Panc1 (cell line): ENCODE measurements at places on chromosomes 16 and 17.
A peak's percentile ranks its signal among the peaks of the same experiment; 100 is the strongest.

DNA sequence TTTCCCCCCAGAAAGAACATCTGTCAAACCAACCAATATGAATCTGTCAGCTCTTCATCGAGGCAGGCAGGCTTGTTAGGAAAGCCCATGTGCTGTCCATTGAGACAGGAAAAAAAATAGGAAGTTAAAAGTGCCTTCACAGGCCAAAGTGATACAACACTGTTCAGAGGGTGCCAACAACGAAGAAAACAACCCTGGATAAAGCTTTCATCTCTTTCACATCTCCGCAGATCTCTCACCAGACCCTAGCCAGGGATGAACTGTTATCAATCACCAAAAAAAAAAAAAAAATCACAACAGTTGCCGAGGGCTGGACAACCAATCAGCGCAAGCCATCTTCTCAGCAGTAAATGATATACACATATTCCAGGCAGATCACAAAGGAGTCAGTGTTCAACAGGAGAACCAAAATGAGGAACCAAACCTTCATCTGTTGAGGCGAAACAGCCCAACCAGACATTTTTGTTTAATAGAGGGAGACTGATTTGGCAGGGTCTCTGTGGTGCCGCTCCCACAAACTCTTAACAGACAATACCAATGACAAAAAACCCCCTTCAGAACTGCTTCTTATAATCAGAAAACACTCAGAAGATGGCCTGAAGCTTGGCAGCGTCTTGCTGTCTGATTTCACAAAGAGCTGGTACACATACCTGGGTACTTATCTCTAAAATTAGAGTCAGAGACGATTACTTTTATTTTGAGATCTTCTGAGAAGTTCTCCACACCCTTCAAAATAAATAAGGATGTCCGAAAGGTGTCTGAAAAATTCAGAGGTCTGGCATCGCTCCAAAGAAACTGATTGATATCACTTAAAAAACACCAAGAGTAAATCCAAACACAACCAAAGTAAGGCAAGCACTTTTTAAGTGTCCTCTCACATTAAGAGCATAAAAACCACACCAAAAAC is 1.8 kb downstream of the MAP3K14 start:
- H3K4me1 ChIP-seq, result peaks cover 55% of the 10 kb centered on the region
- peak overlapping the region; percentile 98 for H3K27ac ChIP-seq
- H3K4me3 ChIP-seq, result peak overlapping the region; percentile 98
- H3K27me3 ChIP-seq, result no peaks in the 10 kb centered on the region
- DNase-seq, result no peak

GRCh38 chr17:82613283-82614094 is 34.8 kb downstream of the WDR45B start:
- H3K36me3 ChIP-seq, result peaks cover 8% of the 10 kb centered on the region
- H3K27me3 ChIP-seq, result no peaks in the 10 kb centered on the region
- DNase-seq, result no peak

DNA sequence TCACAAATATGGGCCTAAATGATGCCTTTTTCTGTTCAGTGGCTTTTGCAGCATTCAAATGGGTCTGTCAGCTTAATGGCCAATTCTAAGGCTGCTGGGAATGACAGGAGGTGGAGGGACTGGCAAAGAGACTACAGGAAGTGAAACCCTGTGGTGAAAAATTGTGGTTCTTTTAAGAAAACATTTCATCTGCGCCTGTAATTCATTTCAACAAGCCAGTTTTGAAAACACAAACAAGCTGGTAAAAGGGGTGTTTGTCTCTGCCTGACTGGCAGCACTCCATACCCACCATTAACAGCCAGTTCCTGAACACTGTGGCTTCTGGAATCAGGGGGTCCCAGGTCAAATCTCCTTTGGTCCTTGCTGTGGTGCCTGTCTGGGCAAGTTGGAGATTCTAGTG is 3.6 kb upstream of the KDM8 start:
- no peak for DNase-seq
- H3K36me3 ChIP-seq, result no peaks in the 10 kb centered on the region
- H3K4me3 ChIP-seq, result no peak overlapping the region
- no peaks in the 10 kb centered on the region for H3K27me3 ChIP-seq
- H3K4me1 ChIP-seq, result peaks cover 7% of the 10 kb centered on the region; the same call in 1 of the 2 replicates

GRCh38 chr16:48156790-48157209 is 1.0 kb upstream of the ABCC12 start:
- peak overlapping the region; percentile 61; the same call in 1 of the 2 replicates for H3K27ac ChIP-seq
- no peak overlapping the region for H3K4me3 ChIP-seq
- no peaks in the 10 kb centered on the region for H3K27me3 ChIP-seq
- peaks cover 2% of the 10 kb centered on the region; the same call in 1 of the 2 replicates for H3K4me1 ChIP-seq
- H3K36me3 ChIP-seq, result no peaks in the 10 kb centered on the region

DNA sequence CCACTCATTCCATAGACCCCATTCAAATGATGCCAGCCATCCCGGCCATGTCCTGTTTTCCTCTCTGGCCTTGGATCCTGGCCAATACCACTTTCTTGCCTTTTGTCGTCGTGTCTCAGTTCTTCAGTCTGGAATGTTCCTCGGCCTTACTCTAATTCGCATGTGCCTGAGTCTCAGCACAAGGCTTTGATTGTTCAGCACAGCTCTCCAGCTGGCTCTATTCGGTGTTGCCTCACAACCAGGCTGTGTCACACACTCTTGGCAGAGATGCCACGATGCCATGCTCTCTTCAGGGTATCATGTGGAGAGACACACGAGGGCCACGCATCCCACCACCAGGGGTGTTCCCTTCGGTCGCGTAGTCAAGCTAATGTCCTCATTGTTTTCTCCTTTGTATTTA is 1.8 kb upstream of the VPS4A start:
- H3K4me3 ChIP-seq, result no peak overlapping the region
- H3K27me3 ChIP-seq, result no peaks in the 10 kb centered on the region
- H3K4me1 ChIP-seq, result no peaks in the 10 kb centered on the region
- no peak for DNase-seq
- peaks cover 4% of the 10 kb centered on the region; the same call in 1 of the 2 replicates for H3K36me3 ChIP-seq
- H3K27ac ChIP-seq, result no peak overlapping the region

DNA sequence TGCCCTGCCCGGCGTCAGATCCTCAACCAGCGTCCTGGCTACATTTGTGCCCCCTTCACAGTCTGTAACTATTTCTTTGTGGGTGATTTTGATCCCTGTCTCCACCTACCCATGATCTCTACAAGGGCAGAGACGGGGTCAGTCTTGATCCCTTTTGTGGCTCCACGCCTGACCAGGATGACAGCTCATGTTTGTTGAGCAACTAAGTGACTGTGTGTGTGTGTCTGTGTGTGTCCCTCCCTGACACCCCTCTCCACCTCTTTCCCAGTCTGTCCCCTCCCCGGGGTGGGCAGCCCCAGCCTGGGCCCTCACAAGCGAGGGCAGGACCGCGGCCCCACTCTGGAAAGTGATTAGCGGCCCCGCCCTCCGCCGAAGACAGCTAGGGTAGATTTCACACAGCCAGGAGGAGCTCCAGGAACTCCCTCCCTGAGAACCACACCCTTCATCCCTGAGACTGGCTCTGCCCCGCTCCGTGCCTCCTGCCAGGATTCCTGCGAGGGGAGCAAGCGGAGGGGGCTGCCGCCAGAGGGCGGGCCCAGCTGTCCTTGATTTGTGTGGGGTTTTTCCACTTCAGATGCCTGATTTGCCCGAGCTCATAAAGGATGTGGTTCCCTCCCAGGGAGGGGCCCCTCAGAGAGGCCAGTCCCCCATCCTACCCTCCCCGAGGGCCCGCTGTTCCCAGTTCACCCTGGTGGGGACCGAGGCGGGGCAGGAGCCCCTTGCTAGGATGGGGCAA is 5.3 kb upstream of the HS3ST6 start:
- H3K27me3 ChIP-seq, result no peaks in the 10 kb centered on the region; the same call in 1 of the 2 replicates
- H3K36me3 ChIP-seq, result no peaks in the 10 kb centered on the region
- H3K27ac ChIP-seq, result no peak overlapping the region
- no peak for DNase-seq

GRCh38 chr17:6749519-6749918 is 6.3 kb upstream of the XAF1 start:
- DNase-seq, result no peak
- H3K27me3 ChIP-seq, result 0 out of 2 replicates have a peak, but pooled peaks cover 3% of the 10 kb centered on the region
- H3K27ac ChIP-seq, result no peak overlapping the region
- no peak overlapping the region for H3K4me3 ChIP-seq
- no peaks in the 10 kb centered on the region for H3K4me1 ChIP-seq

GRCh38 chr17:2903193-2903974 is 107.1 kb downstream of the RAP1GAP2 start:
- H3K4me3 ChIP-seq, result no peak overlapping the region
- DNase-seq, result no peak
- H3K27ac ChIP-seq, result no peak overlapping the region

DNA sequence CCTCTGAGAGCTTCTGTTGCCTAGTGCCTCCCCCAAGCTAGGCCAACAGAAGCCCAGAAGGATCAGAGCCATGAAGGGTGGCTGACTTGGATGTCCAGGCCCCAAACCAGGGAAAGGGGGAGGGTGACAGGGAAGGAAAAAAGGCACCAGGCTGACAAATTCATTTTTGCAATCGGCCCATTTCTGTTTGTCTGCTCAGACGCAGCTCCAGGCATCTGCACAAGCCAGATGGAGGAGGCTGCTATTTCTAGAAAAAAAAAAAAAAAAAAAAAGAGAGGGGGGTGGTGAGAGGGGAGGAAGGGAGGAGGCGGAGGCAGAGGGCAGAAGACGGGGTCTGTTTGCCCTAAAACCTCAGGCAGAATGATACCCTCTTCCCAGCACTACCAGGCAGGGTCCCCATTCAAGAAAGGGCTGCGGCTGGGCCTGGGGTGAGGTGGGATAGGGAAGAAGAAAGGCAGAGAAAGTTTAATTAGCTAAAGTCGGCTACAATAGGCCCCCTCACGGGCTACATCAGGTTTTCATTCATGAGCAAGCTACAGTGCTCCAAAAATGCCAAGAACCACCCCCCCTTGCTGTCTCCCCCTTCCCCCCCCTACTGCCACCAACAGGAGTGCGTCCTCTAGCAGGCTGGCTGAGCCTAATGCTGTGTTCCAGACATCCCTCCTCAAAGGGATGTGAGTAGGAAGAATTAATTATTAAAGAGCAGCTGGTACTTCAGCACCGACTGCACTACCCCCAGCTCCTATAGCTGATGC is 2.4 kb downstream of the HDAC5 start:
- no peak overlapping the region for H3K4me3 ChIP-seq
- no peak for DNase-seq
- no peaks in the 10 kb centered on the region for H3K36me3 ChIP-seq
- peaks cover 5% of the 10 kb centered on the region; the same call in 1 of the 2 replicates for H3K4me1 ChIP-seq
- no peaks in the 10 kb centered on the region for H3K27me3 ChIP-seq
- no peak overlapping the region for H3K27ac ChIP-seq

- no peak overlapping the region for H3K4me3 ChIP-seq
- peaks cover 46% of the 10 kb centered on the region for H3K27me3 ChIP-seq
- no peaks in the 10 kb centered on the region for H3K4me1 ChIP-seq
- H3K27ac ChIP-seq, result no peak overlapping the region
- DNase-seq, result no peak
- no peaks in the 10 kb centered on the region for H3K36me3 ChIP-seq
Measured at GRCh38 chr17:58172369-58173071, 5.7 kb downstream of the OR4D2 start.

- no peaks in the 10 kb centered on the region for H3K27me3 ChIP-seq
- no peak overlapping the region for H3K27ac ChIP-seq
- H3K4me3 ChIP-seq, result no peak overlapping the region
- H3K4me1 ChIP-seq, result no peaks in the 10 kb centered on the region
- no peak for DNase-seq
Measured at GRCh38 chr17:47200325-47200664, 8.9 kb upstream of the MYL4 start.

DNA sequence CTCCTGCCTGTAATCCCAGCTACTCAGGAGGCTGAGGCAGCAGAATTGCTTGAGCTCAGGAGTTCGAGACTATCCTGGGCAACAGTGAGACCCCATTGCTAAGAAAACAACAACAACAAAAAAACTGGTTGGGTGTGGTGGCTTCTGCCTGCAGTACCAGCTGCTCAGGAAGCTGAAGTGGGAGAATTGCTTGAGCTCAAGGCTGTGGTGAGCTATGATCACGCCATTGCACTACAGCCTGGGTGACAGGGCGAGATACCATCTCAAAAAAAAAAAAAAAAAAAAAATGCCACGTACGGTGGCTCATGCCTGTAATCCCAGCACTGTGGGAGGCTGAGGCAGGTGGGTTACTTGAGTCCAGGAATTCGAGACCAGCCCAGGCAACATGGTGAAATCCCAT is 34.1 kb downstream of the NME2 start:
- H3K36me3 ChIP-seq, result peaks cover 36% of the 10 kb centered on the region
- no peaks in the 10 kb centered on the region for H3K27me3 ChIP-seq

- DNase-seq, result no peak
- no peak overlapping the region for H3K4me3 ChIP-seq
- 0 out of 2 replicates have a peak overlapping the region, but pooled peaks have one; percentile 5 for H3K27ac ChIP-seq
- H3K36me3 ChIP-seq, result no peaks in the 10 kb centered on the region
- no peaks in the 10 kb centered on the region for H3K27me3 ChIP-seq
Measured at GRCh38 chr16:4303973-4304372, 11.9 kb upstream of the GLIS2 start.

- no peak for DNase-seq
- no peaks in the 10 kb centered on the region for H3K27me3 ChIP-seq
- H3K27ac ChIP-seq, result peak overlapping the region; percentile 82
- no peaks in the 10 kb centered on the region; the same call in 1 of the 2 replicates for H3K36me3 ChIP-seq
- H3K4me3 ChIP-seq, result peak overlapping the region; percentile 91
- H3K4me1 ChIP-seq, result peaks cover 19% of the 10 kb centered on the region
Measured at GRCh38 chr17:75854881-75855309, 240 bp downstream of the WBP2 start.

- peaks cover 19% of the 10 kb centered on the region for H3K4me1 ChIP-seq
- H3K36me3 ChIP-seq, result no peaks in the 10 kb centered on the region; the same call in 1 of the 2 replicates
Measured at GRCh38 chr17:47946929-47947397, 5.6 kb downstream of the PNPO start.

GRCh38 chr17:7250695-7251627 is 573 bp downstream of the CTDNEP1 start:
- peak overlapping the region; percentile 72 for H3K4me3 ChIP-seq
- peak overlapping the region; percentile 92 for H3K27ac ChIP-seq
- DNase-seq, result no peak
- H3K27me3 ChIP-seq, result no peaks in the 10 kb centered on the region
- H3K36me3 ChIP-seq, result peaks cover 9% of the 10 kb centered on the region
- H3K4me1 ChIP-seq, result peaks cover 16% of the 10 kb centered on the region

DNA sequence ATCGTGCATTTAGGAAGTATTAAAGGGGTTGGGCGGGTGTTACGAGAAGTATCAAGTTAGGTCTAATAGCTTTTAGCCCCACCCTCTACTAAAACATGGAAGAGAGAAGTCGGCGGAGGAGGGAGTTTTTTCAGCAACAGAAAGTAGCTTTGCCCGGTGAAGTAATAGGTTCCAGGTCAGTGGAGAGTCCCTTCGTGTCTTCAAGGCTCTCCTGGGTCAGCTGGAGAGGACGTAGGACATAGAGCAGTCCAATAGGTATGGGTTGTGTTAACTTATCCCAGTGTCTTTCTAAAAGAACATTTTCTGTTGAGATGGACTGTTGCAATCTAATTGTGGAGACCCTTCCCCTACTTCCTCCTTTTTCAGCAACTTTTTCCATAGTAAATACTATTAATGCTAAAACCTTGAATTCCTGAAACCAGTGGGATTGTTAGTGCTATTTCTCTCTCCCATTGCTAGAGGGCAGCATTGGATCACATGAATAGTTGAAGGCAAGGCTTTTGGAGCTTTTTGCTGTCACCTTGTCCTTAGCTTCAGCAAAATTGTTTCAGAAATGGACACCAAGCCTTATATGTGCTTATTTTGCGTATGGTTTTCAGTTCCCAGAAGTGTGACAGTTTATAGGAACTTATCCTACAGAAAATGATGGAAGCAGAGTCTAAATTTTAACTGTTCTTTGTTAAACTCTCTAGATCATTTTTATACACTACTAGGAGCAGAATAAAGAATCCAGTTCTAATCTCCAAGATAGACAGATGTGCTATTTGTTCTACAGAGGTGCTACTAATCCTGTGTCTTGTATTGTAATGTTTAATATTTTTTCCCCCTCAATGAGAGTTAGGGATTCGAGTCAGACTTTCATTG is 38.4 kb downstream of the UTP18 start:
- no peaks in the 10 kb centered on the region for H3K27me3 ChIP-seq
- H3K27ac ChIP-seq, result no peak overlapping the region
- H3K4me3 ChIP-seq, result no peak overlapping the region
- H3K4me1 ChIP-seq, result no peaks in the 10 kb centered on the region
